ENCODE measurements at places on chromosomes 4 and X.

GRCh38 chrX:154294791-154295574 lies at the start of gene TEX28:
TEX28 (minus strand) TSS chrX:154295124; CDS start chrX:154292117, 3,007 bp downstream.
- DNase-seq: no peak

DNA sequence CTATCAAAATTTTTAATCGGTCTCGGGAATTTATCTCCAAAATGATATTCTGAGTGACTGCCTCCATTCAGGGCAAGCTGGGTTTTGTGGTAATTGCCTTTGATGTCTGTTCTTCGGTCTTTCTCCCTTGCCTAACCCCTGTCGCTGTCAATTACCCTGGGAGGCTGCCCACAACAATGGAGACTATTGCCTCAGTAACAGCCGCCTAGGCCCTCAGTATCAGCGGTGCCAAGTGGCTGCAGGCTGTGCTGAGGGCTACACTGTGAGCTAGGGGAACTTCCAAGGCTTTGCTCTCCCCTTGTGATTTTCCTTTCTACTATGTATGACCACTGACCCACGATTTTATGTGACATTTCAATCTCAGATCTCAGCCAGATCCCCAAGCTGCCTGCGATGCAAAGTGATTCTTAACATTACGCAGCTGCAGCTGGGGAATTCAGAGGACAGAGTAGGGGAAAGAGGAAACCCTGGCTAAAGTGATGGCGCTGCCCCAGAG lies 36.3 kb upstream of the REST start:
- DNase-seq: no peak

- no peak for DNase-seq
Observed at GRCh38 chr4:166182145-166182544, 309.1 kb downstream of the TLL1 start.

- DNase-seq: no peak
Observed at GRCh38 chrX:39721566-39722279, 376.0 kb downstream of the BCOR start.

DNA sequence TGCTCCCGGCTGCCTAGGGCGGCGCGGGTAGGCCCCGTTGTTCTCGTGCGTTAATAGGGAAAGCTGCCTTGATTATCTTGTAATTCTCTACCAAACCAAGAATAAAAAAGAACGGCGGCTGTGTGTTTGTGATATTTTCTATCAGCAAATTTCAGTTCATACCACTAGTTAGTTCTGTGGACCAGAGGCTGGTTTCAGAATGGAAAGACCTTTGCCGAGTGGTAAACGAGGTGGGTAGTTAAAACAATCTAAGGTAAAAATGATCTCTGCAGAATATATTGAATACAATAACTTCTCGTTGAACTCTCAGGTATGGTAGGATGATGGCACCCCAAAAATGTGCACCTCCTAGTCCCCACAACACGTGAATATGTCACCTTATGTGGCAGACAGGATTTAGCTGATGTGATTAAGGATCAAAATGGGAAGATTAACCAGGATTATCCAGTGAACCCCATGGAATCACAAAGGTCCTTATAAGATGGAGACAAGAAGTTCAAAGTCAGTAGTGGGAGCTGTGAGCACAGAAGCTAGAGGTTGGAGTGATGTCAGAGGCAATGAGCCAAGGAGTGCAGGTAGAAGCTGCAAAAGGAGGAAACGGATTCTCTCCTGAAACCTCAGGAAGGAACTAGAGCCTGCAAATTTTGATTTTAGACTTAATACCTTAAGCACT lies 574 bp upstream of the CFAP97 start:
- no peak for DNase-seq

DNA sequence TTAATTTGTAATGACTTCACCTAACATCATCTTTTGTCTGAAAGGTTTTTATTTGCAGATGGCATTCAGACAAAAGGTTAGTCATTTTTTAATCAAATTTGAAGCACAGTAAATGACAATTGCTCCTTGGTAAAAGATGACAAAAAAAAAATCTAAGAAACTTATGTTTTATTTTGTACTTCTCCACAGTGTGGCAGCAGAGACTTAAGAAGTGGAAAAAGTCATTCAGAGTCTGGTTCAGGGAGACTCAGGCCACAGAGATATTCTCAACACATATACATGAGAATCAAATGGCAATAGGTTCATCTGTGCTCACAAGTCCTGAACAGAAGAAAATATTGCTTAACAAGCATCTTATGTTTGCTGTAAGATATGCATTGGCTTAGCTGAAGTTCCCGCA lies 436.2 kb downstream of the KCNIP4 start:
- DNase-seq: no peak

DNA sequence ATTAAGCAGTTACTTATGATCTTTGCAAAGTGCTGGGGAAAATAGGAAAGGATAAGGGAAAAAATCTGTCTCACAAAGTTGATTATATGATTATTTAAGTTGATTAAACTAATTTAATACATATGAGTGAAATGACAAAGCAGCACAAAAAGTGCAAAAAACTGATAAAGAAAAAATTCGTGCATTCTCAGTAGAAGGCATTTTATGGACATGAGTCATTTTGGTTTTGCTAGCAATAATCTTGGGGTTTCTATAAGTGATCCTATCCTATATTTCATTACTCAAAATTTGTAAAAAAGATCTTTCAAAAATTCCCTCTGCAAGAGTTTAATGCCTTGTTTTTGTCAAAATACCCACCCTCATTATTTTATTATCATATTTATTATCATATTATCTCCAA lies 224.2 kb upstream of the ANXA10 start:
- DNase-seq: no peak

DNA sequence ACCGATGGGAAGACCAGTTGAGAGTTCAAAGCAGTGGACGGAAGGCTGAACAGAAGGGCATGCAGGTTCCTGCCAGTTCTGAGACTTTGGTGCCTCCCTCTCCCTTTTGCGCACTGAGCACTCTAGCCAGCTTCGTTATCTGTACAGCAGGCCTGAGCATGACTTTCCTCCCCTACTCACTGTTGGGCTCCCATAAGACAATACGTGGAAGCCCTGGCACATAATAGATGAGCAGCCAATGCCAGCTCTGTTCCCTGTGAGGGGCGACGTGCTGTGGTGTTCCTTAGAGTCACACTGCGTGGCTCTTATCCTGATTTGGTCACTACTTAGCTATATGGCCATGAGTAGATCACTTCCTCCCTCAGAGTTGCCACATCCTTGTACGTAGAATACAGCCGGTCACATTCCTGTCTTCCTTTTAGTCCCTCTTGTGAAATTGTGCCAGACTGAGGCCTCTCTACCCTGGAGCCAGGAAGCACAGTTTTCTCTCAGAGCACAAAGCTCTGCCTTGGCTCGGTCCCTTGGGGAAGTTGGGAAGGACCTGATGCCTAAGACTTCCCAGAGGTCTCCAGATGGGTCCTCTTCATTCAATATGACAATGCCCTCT lies 160.4 kb upstream of the MAMLD1 start:
- no peak for DNase-seq

DNA sequence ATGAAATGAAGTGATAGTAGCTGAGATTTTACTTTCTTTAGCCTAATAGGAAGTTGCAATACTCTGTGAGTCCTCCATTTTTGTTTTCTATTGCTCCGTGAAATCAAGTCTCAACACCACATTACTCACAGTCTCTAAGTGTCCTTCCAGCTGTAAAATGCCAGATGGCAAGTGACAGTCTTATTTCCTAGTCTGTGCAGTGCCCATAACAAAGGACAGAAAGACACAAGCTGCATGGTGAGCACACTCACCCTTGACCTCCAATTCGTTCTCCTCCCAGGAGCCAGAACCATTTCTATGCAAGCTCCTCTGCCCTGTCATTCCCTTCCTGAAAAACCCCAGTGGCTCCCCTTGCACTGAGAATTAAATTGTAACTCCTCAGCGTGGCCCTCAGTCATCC lies 101.6 kb downstream of the PARM1 start:
- no peak for DNase-seq

- DNase-seq: no peak
Observed at GRCh38 chr4:142480244-142480643, 365.9 kb downstream of the INPP4B start.

GRCh38 chr4:42149004-42149403 lies 3.5 kb downstream of the BEND4 start:
- no peak for DNase-seq

GRCh38 chrX:97326456-97326855 lies 442.7 kb downstream of the RPA4 start:
- no peak for DNase-seq

DNA sequence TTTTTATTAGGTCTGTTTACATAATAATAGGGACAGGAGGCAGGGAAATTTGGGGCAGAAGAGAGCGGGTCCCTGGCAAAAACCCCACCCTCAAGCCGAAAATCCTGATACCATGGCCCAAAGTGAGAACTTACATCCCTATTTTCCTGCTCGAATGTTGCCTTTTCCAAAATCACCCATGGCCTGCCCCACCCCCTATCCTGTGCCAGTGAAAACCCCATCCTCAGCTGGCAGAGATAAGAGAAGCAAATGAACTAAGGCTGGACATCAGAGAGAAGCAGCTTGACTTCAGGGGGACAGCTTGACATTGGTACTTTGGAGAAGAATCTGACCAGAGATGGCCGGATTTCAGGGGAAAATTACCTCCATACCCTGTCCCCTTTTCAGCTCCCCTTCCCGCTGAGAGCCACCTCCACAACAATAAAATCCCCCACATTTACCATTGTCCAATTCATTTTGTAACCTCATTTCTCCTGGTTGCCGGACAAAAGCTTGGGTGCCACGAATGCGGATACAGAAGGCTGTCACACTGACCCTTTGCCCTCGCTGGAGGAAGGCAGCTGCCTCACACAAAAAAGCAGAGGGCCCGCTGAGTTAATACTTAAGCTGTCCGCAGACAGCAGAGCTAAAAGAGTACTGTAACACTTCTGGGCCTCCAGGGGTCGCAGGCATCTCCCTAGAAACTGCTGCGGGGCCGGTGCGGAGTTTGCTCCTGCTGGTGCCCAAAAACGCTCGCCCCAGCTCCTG lies 196.2 kb downstream of the SNCA start:
- no peak for DNase-seq

DNA sequence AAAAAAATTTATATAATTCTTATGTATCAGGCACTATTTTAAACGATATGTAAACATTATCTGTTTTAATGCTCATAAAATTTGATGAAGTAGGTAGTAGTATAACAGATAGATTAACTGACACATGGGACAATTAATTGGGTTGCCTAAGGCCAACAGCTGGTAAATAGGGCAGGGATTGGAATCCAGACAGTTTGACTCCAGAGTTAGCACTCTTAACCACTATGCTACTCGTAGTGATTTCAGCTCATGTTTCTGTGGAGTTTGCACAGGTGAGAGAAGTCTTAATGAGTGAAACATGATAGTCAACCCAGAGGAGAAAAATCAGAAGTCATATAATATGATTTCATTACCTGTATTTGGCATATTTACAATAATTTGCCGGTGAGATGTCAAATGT lies 126.0 kb upstream of the WDFY3 start:
- no peak for DNase-seq

DNA sequence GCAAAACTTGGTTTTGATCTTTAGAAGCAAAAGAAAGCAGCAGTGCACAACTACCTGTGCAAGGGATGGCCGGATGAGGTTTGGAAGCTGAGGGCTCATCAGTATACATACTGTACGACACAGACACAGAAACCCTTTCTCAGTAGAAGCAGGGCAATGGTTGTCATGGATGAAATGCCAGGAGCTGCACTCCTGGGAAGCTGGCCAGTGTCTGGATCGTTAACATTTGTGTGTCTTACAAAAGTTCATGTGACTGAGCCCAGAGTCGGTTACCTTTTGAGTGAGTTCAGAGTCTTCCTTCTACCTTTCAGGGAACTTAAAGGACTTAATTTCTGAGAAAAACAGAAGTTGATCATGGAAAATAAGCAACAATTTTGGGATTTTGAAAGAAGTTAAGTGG lies 230.3 kb downstream of the APBB2 start:
- no peak for DNase-seq

GRCh38 chr4:61723492-61723891 lies 523.4 kb downstream of the ADGRL3 start:
- no peak for DNase-seq

DNA sequence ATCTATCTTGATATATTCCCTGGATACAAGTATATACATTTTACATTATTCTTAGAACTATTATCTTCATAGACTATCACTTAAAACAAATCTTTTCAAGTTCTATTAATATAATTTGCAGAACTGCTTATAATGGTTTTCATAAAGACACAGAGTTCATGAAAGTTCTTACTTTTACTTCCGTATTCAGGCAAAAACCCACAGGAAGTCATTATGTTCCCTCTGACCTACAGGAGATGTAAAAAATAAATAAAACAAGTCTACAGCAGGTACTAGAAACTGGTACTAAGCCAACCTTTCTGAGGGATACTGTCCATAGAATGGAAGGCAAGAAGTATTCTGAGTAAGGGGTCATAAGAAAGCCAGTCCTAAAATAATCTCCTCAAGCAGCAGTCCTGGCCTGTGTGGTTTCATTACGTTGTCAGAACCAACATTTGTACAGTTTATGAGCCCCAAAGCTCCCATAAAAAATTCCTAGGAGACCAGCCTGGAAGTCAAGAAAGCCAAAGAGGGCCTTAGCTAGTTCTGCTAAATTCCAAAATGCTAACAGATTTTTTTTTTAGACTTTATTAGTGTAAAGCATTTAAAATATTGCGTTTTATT lies 68.6 kb downstream of the CAMK2D start:
- no peak for DNase-seq

GRCh38 chr4:121139533-121140222 lies 24.4 kb downstream of the TNIP3 start:
- no peak for DNase-seq

GRCh38 chr4:1659104-1660043 lies 24.7 kb downstream of the FAM53A start:
- no peak for DNase-seq

DNA sequence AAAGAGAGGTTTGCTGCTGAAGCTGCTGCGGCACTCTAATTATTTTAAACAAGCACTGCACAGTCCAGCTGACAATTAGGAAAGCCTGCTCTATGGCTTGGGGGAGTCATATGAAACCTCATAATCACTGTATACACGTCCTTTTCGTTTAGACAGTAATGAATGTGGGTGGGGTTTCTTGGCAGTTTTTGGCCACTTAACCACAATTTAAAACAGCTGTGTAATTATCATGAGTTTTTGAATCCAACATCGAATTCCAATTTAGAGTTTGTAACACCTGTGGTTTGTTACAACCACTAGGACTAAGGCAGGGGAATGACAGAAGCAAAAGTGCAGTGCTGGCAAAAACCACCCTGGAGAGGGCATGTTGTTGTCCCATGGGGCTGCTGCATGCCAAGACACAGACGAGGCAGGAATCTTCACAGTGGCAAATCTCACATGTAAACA lies 99.5 kb downstream of the CXXC4 start:
- DNase-seq: no peak

DNA sequence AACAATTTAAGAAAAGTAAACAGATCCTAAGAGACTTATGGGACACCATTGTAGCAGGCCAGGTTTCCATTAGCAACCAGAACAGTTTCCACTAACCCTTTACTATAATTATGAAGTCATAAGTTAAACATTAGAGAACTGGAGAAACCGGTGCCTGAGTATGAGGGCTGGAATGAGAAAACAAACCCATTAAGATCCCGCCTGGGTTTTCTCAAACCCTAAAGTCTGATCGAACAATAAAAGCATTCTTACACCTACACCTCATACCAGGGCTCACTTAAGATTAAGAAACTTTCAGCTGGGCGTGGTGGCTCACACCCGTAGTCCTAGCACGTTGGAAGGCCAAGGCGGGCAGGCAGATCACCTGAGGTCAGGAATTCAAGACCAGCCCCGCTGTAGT lies 13.7 kb upstream of the DHX15 start:
- no peak for DNase-seq

- no peak for DNase-seq
Observed at GRCh38 chr4:624705-625590, at the start of gene PDE6B. PDE6B (plus strand) TSS chr4:625573; CDS start chr4:625627, 54 bp downstream.

- no peak for DNase-seq
Observed at GRCh38 chr4:112944006-112944405, 105.4 kb upstream of the ANK2 start.
